ENCODE measurements at places on chromosomes 6 and 20.
A peak's percentile ranks its signal among the peaks of the same experiment; 100 is the strongest.

GRCh38 chr6:73569121-73569520 lies 48.3 kb upstream of the EEF1A1 start:
- no peak for DNase-seq

GRCh38 chr6:44642870-44643522 lies 255.5 kb downstream of the CDC5L start:
- peak; percentile 73 for DNase-seq

DNA sequence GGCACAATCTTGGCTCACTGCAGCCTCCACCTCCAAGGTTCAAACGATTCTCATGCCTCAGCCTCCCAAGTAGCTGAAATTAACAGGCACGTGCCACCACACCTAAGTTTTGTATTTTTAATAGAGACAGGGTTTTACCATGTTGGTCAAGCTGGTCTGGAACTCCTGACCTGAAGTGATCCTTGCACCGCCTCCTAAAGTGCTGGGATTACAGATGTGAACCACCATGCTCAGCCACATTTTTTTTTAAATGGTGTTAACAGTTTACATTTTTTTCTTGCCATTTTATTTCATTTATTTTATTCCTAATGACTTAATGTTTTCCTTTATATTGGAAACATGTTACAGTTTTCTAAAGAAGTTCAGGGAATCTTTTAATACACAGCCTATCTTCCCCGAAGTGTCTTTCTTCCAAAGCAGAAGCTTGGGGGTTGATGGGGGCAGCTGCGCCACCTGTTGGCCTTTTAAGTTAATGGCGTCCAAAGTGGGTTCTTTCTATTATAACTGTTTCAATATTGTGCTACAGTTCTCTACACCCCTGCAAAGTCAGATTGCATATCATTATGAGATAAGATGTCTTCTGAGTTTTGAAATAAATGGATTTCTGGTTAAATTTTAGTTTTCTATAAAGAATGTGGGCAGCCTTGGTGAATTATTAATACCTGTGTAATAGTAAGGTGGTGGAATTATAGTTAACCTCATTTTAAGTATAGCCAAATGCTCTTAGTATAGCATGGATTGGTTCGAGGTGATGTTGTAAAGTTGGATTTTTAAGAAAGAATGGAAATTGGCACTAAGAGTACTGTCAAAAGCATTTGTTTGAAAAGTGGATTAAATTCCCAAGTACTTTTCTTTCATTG lies 42.0 kb upstream of the PLCG1 start:
- peak; percentile 54 for DNase-seq

- DNase-seq: no peak
These were observed 4.2 kb downstream of the RFX6 start for GRCh38 chr6:116881236-116881635.

GRCh38 chr20:17836303-17836861 lies 132.2 kb downstream of the SNX5 start:
- peak; percentile 94 for DNase-seq

DNA sequence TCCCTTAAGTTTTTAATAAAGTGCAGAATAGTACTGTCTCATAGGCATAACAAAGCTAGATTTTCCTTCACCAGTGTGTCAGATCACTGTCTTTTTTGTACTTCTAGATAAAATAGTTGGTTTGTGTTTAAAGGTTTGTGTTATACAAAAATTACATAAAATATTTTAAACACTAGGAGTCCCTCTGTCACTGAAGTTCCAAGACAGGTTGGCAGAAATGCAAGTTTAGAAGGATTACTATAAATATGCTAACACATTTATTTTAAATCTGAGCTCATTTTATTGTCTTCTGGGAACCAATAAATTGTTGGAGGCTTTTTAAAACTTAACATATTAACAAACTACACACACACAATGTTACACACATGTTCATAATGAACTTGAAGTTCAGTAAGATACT lies 30.8 kb upstream of the RUNX2 start:
- DNase-seq: no peak

DNA sequence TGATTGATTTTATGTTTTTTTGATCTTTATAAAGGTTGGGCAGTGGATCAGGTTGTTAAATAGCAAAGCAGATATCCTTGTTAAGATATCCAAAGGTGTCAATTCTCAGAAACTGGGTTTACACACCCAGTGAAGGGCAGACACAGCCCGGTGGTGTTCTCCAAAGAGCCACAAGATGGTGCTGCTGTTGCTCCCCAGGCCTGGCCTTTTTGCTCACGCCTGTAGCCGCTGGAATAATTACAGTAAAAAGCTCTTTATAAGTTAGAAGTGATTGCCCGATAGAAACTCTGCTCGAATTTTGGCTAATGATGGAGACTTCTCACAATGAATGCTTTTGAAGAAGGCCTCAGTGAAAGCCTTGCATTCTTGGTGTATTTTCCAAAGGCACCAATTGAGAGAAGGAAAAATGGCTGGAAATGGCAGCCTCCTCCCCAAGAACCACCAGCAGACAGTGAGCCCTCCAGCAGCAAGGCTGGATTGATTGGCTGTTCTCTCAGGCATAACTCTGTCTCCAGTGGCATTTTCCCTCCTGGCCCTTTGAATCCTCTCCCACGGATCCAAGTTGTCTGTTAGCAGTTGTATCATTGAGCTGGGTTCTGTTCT lies 120.5 kb upstream of the CHD6 start:
- DNase-seq: peak; percentile 27

DNA sequence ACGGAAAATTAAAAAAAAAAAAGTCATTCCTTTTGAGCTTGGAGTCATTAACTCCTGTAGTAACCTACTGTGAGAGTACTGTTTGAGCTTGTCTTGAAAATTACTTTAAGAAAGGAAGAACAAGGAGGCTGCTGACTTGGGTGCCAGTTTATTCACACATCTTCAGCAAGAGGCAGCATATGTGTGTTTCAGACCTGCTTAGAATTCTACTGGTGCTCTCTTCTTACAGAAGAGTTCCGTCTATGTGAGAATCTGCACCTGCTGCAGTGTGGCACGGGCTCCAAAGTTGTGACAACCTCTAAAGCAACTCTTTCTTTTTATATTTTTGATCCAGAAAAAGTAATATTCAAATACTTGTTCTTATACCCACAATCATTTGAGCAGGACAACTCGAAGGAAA lies 117.4 kb upstream of the SOX4 start:
- DNase-seq: no peak

- DNase-seq: no peak
These were observed 13.9 kb downstream of the LRFN2 start for GRCh38 chr6:40573221-40573620.

DNA sequence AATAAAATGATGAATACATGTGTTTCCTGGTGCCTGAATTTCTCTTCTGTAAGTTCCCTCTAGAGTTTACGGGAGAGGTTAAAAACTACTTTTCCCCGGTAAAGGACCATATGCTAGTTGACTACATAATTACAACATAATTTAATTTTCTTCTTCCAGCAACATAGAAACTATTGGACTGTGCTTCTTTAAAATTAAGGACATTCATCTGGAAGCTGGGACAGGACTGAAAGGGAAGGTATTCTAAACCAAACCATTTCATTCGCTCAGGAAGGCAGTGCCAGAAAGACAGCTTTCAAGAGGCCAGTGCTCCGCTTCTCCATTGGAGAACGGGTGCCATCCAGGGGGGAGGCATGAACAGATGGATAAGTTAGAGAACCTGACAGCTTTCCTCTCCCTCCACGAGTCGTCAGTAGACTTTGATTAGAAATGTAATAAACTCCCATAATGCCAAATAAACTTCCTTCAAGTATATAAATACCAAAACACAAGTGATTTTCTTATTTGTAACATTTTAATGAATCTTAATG lies 458.0 kb upstream of the SOX4 start:
- DNase-seq: no peak

DNA sequence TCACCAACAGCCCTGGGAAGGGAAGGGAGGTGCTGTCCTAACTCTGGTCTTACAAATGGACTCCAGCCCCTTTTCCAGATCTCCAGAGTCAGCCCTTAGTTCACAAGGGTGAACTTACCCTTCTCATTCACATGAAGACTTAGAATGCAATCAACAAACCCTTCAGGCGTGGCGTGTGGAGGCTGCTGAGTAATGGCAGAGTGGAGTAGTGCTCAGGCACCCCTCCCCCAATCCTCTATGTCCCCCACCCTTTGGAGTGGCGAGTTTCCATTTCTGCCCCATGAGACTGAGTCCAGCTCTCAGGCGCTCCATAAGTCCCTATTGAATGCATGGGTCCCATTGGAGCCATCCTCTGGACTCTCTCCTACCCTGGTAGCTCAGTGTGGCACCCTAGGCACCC lies 3.3 kb downstream of the SNAI1 start:
- no peak for DNase-seq

GRCh38 chr6:7267071-7267465 lies 45.9 kb downstream of the SSR1 start:
- DNase-seq: no peak

All from fibroblast of skin of right biceps (primary cell).